Right ventricle myocardium inferior (tissue), 1 donor: ENCODE measurements at places on chromosomes 7 and 10. TPM values are rescaled to one million over a fixed set of nuclear protein-coding genes. Genes with fewer than 3 reads are reported as not detected.

DNA sequence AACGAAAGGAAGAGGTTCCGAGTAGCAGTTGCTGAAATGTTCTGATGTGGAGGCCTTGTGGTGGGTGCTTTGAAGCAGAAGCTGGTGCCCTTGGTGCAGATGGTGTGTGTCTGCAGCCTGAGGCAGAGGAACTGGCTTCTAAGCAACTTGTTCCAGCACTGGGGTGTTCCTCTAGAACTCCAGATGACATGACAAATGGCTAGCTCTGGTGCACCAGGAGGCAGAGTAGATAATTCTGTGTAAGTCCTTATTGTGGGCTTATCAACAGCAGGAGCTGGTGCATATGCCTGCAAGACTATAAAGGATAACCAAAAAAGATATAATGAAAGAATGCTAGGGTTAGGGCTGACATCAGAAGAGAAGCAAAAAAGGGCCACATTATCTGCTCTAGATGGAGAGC lies 76.5 kb downstream of the ARL5B start:
- DNase-seq = no peak

GRCh38 chr10:34981844-34982243 lies 108.3 kb downstream of the CUL2 start:
- DNase-seq = no peak

Gene ARMC3
- total RNA-seq = not detected

DNA sequence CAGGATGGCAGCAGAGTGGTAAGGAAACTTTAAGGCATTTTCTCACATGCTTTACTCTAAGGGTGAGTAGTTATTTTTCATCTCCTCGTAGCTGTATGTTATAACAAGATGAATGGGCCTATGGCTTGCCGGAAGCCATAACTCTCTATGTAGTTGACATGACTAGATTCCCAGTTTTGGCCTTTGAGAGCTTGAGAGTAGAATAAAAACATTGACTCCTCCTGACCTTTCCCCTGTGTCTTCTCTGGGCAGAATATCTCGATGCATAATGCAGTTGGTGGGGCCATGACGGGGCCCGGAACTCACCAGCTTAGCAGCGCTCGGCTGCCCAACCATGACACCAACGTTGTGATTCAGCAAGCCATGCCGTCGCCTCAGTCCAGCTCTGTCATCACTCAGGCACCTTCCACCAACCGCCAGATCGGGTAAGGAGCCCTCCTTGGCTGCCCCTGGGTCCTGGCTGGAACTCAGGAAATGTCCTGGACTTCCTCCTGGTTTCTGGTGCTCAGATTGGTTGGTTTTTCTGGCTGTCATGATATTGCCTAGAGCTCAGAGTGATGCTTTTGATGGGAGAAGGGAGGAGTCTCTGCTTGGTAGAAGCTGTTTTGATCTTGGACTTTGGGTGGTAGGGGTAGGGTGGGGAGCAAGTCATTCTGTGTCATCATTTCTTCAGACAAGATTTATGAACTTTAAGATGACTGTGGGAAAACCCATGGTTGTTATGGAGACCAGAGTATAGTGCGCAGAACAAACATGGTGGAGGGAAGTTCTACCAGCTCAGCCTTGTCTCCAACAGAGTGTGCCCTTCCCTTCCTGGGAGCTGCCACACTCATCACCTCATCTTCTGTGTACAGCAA lies 158.0 kb downstream of the CREB5 start:
- DNase-seq = no peak

- DNase-seq = no peak
Observed at GRCh38 chr10:131850383-131850870, 50.4 kb upstream of the PPP2R2D start.

GRCh38 chr7:31102151-31102972 lies 50.3 kb downstream of the ADCYAP1R1 start:
- DNase-seq = no peak

DNA sequence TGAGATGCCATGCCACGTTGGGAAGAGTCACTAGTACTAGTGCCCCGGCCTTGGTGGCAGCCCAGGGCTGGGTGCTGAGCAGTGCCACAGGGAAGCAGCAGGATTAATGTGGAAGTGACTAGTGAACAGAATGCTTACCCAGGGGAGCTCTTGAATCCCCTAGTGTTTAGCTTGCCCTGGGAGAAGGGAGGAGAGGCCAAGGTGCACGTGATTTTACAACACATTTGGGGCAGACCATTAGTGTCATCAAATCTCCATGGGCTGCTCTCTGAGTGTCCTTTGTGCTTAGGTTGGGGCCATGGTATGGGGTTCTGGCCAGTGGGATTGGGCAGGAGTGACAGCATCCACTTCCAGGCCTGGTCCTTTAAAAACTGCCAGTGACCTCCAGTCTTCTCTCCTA lies 37.5 kb downstream of the ARHGAP22 start:
- DNase-seq = no peak

DNA sequence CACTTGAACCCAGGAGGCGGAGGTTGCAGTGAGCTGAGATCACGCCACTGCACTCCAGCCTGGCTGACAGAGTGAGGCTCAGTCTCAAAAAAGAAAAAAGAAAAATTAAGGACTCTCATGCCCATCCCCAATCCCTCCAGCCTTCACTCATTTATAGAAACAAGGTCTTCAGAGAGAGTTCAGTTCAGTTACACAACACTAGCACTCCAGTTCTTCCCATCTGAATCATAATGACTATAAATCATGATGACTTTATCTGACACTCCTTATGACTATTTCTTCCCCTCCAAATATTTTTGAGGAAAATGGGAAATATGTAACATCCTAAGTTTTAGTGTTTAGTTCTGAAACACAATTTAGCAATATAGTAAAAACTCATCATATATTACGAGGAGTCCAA lies 107.4 kb upstream of the LSM8 start:
- DNase-seq = no peak

DNA sequence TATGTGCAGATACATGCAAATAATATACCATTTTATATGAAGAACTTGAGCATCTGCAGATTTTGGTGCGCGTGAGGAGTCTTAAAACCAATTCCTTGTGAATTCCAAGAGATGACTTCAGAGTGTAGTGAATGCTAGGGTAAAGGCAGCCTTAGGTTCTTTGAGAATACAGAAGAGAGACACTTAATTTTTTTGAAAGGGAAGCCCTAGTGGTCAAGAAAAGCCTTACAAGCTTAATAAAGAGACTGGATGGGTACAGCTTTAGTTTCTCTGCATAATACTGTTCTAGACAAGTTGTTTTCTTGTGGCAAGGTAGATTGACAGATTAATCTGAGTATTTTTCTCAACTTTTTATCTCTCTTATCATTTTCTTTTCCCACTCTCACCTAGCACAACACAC lies 636.5 kb downstream of the DNAJB9 start:
- DNase-seq = no peak

Gene VSIR
- total RNA-seq = 140 TPM

GRCh38 chr7:152365982-152366603 lies 69.7 kb downstream of the KMT2C start:
- DNase-seq = no peak

Gene GPRIN2
- not detected for total RNA-seq

GRCh38 chr10:24821986-24822385 lies 98.3 kb upstream of the ARHGAP21 start:
- no peak for DNase-seq

DNA sequence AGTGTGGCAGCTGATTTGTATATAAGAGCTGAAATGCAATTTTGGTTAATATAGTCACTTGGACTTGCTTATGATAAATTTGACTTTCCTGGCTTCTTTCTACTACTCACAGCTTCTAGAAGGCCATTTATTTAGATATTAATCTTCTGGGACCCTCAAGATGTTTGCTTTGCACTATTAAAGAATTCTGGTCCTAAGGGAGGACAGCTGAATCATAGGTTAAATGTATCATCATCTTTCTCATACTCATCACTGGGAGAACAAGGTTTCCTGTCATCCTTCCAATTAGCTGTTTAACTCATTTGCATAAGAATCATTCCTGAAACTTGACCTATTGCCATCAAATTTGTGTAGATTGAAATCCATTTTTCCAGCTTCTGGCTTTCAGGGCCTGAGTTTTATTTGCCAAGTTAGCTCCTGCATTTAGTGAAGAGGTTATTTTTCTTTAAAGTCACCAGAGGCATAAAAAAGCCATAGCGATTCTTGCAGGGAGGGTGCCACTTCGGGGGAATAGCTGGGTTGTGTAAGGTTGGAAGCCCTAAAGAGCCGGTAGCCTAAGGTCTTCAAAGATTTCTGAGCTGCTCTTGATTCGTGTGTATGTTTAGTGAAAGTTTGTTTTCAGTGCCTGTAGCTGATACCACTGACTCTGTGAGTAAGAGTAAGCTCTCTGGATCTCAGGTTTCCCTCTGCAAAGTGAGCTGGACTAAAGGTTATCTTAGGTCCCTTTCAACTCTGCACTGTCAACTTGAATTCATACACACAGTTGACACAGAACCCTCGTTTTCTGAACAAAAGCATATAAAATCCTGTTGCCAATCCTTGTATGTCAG lies 4.3 kb downstream of the MAP3K8 start:
- no peak for DNase-seq

GRCh38 chr7:150446288-150446938 lies 4.0 kb upstream of the GIMAP8 start:
- no peak for DNase-seq

- DNase-seq = no peak
Observed at GRCh38 chr10:79318369-79318768, 28.9 kb upstream of the PPIF start.

Gene CDC14C
- total RNA-seq = not detected

- no peak for DNase-seq
Observed at GRCh38 chr7:156791241-156791640, 101.7 kb downstream of the LMBR1 start.

GRCh38 chr10:93417266-93417665 lies 64.9 kb downstream of the MYOF start:
- no peak for DNase-seq

GRCh38 chr10:53162856-53163255 lies 390.3 kb upstream of the MBL2 start:
- no peak for DNase-seq

Gene CYP3A7
- total RNA-seq = not detected

DNA sequence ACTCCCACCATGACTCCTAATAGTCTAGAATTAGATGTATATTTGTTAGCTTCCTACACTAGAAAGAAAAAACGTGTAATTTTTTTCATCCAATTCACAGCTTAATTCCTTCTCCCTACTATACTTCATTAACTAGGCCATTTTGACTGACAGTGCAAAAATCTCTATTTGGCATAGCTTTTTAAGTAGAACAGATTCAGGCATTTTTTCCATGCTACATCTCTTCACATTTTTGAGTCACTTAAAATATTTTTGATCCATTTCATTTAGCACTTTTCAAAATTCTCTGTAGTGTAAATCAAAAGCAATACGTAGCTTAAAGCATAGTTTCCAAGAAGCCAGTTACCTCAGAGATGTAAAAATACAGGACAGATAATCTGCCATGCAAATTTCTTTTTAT lies 391.1 kb upstream of the NPVF start:
- DNase-seq = no peak

Gene TACR2
- total RNA-seq = 0.19 TPM

GRCh38 chr7:14321947-14322346 lies 332.5 kb upstream of the ETV1 start:
- DNase-seq = no peak
